Transverse colon (tissue), 4 donors: ENCODE measurements at places on chromosomes 3 and 15. TPM values are rescaled to one million over a fixed set of nuclear protein-coding genes. Genes with fewer than 3 reads are reported as not detected.

GRCh38 chr3:165339753-165340152, 143.6 kb upstream of the SLITRK3 start:
- H3K36me3 ChIP-seq: no peaks in the 10 kb centered on the region
- H3K4me3 ChIP-seq: no peak overlapping the region
- DNase-seq: no peak
- no peaks in the 10 kb centered on the region for H3K4me1 ChIP-seq
- H3K27ac ChIP-seq: no peak overlapping the region
- no peaks in the 10 kb centered on the region for H3K27me3 ChIP-seq

GRCh38 chr3:184575701-184576100, 14.1 kb downstream of the EPHB3 start:
- no peaks in the 10 kb centered on the region for H3K36me3 ChIP-seq
- H3K27ac ChIP-seq: no peak overlapping the region
- no peak overlapping the region for H3K4me3 ChIP-seq
- H3K4me1 ChIP-seq: peaks cover 43% of the 10 kb centered on the region

DNA sequence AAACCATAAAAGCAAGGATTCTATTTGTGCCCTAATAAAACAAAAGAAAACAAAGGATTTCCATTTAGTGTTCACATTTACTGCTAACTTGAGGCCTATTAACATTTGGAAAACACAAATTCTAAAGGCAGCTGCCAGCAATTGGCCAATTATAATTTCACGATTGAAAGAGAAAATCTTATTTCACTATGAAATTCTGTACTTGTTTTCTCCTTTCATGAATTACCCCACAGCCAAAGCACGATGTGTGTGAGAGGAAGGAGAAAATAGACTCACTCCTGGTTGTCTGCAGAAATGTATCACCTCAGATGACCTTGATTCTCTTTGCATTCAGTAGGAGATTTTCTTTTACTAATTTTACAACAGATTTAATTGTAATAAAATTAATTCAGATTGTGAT, 242.8 kb upstream of the GBE1 start:
- no peaks in the 10 kb centered on the region for H3K36me3 ChIP-seq
- DNase-seq: no peak
- H3K4me1 ChIP-seq: peaks cover 3% of the 10 kb centered on the region
- H3K27ac ChIP-seq: no peak overlapping the region

GRCh38 chr3:108090049-108090700, 656 bp downstream of the CD47 start:
- no peaks in the 10 kb centered on the region for H3K36me3 ChIP-seq
- DNase-seq: peak; percentile 29
- peak overlapping the region; percentile 99 for H3K4me3 ChIP-seq

DNA sequence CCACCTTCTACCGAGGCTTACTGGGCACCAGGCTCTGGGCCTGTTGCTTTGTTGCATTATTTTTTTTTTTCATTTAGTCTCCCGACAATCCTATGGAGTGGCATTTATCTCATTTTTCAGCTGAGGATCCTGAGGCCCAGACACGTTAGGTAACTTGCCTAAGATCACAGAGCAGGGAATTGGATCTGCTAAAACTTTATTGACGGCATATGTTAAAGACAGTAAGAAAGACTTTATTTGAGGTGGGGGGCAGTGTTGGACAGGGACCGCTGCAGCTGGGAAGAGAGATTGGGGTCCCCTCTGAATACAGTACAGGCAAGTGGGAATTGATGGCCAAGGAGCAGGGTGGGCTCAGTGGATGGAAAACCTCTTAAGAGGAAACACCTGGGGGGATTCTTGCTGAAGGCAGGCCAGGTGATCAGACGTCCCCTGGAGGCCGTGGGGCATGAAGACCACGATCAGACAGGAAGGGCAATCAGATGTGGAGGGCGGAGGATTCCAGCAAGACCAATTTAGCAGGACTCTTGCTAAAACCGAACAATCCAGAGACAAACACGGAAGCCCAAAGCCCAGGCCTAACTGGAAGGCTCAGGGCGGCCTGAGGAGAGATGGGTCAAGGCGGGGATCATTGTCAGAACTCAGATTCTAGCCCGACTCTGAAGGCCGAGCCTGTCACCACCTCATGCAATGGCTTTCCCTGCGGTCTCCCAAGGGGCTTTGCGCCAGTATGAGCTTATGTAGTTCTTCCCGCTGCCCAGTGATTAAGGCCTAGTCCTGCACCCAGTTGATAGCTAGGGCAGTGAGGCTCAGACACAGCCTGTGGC, 53.7 kb downstream of the RGMA start:
- no peaks in the 10 kb centered on the region for H3K27me3 ChIP-seq
- no peak overlapping the region for H3K4me3 ChIP-seq
- H3K27ac ChIP-seq: peak overlapping the region; percentile 3

DNA sequence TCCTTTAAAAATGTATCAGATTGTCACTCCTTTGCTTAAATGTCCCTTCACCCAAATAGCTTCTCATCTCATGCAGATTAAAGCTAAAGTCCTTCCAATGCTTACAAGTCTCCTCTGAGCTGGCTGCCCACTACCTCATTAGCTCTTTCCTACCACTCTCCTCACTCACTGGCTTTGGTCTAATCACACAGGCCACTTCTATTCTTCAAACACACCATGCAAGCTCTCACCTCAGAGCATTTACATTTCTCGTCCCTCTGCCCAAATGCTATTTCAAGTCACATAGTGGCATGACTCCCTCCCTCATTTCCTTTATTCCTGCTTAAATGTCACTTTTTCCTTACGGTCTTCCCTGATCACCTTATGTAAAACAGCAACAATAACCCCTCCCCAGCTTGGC, 110.6 kb upstream of the CMC1 start:
- H3K36me3 ChIP-seq: no peaks in the 10 kb centered on the region
- no peak for DNase-seq

DNA sequence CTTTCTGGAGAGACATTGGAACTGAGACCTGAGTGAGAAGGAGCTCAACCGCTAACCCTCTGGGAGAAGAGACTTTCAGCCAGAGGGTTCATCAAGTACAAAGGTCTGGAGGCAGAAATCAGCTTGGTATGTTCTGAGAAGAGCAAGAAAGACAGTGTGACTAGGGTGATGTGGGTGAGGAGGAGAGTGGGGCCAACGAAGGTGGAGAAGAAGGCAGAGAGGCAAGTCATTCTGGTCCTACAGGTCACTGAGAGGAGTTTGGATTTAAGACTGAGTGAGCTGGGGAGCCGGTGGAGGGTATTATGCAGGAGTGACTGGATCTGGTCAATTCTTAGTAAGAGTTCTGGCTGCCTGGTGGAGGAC, 12.2 kb downstream of the XIRP1 start:
- H3K36me3 ChIP-seq: no peaks in the 10 kb centered on the region
- peak overlapping the region; percentile 81 for H3K27ac ChIP-seq
- H3K4me1 ChIP-seq: peaks cover 43% of the 10 kb centered on the region
- DNase-seq: no peak
- no peak overlapping the region for H3K4me3 ChIP-seq

DNA sequence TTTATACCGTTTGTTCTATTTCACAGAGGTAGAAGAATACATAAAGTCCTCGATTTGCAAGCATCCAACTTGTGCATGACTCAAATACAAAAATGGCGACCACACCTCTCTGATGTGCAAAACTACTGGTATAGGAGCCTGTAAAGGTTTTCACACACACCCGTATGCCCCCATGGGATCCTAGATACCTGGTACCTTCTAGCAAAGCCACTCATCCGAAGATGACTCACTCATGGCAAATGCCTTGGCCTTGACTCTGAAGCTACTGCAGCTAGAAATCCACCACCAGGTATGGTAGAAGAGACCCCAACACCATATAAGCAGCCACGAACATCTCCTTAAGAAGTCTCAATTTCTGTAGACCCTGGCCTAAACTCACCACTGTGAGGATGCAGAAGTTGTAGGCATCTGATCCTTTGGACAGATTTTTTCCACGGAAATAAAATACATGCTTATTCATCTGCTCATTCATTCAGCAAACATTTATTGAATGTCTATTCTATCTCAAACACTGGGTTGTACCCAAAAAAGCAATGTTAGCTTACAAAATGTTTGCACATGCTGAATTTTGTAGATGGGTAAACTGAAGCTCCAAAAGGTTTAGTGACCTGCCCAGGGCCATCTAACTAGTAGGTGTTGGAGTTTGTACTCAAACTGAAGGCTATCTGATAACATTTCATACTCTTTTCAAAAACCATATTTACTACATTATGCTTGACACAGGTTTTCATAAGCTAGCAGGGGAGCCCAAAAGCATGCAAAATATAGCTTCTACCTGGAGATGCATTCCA, 158.8 kb downstream of the RORA start:
- no peak overlapping the region for H3K4me3 ChIP-seq
- DNase-seq: no peak
- H3K4me1 ChIP-seq: no peaks in the 10 kb centered on the region
- no peak overlapping the region for H3K27ac ChIP-seq
- no peaks in the 10 kb centered on the region for H3K27me3 ChIP-seq
- no peaks in the 10 kb centered on the region for H3K36me3 ChIP-seq

- no peaks in the 10 kb centered on the region for H3K4me1 ChIP-seq
- DNase-seq: no peak
- no peak overlapping the region for H3K4me3 ChIP-seq
Observed at GRCh38 chr3:4052706-4053105, 250.5 kb upstream of the SETMAR start.

GRCh38 chr3:5531039-5531438, 343.5 kb downstream of the EDEM1 start:
- H3K27ac ChIP-seq: no peak overlapping the region
- H3K4me3 ChIP-seq: no peak overlapping the region
- H3K27me3 ChIP-seq: no peaks in the 10 kb centered on the region
- no peaks in the 10 kb centered on the region for H3K4me1 ChIP-seq
- no peak for DNase-seq
- H3K36me3 ChIP-seq: no peaks in the 10 kb centered on the region

DNA sequence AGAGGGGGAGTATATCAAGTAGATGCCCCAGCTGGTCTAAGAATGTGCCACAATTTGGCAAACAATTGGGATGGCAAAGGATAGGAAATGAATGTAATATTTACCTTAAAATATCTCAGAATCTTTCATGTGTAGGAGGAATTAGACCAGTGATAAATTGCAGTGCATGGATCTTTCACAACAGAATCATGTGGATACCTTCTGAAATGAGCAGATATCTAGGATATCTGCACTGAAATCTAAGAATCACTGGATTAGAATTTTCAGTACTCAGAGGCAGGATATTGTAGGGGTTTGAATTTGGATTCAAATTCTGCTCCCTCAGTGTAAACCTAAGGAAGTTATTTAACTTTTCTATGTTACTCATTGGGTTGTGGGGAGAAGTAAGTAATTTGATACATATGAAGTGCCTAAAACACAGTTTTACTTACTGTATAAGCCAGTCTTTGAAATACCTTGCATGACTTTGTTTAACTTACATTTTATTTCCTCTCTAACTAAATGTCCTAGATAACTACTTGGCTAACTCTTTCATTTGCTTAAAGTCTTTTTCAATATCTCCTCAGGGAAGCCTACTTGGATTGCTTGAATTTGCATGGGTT, 8.8 kb downstream of the IL1RAP start:
- no peak overlapping the region for H3K27ac ChIP-seq
- H3K4me3 ChIP-seq: no peak overlapping the region
- no peak for DNase-seq

DNA sequence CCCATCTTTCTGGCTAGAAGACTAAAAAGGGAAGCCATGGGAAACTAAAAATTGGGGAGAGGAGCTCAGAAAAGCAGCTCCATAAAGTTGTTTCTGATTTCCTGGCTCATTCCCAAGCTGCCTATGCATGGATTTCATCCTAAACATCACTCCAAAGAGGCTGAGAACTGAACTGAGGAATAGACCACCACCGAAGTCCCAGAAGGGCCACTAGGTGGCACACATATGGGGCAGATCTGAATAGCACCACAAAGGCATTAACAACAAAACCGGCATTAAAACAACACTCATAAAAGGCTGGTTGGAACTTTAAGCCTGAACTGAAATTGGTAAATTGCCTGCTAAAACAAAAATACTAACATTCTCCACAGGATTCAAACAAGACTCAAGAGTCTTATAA, 106.3 kb downstream of the PLD1 start:
- H3K4me1 ChIP-seq: no peaks in the 10 kb centered on the region
- H3K27me3 ChIP-seq: no peaks in the 10 kb centered on the region
- no peak overlapping the region for H3K4me3 ChIP-seq
- DNase-seq: peak; percentile 30
- no peaks in the 10 kb centered on the region for H3K36me3 ChIP-seq

- H3K27ac ChIP-seq: no peak overlapping the region
- no peaks in the 10 kb centered on the region for H3K27me3 ChIP-seq
- H3K36me3 ChIP-seq: no peaks in the 10 kb centered on the region
- DNase-seq: no peak
- H3K4me1 ChIP-seq: no peaks in the 10 kb centered on the region
Observed at GRCh38 chr3:121626495-121626894, 33.3 kb downstream of the FBXO40 start.

GRCh38 chr3:70358978-70359580, 46.6 kb upstream of the MDFIC2 start:
- H3K36me3 ChIP-seq: no peaks in the 10 kb centered on the region
- H3K4me1 ChIP-seq: no peaks in the 10 kb centered on the region
- no peak overlapping the region for H3K27ac ChIP-seq
- no peaks in the 10 kb centered on the region for H3K27me3 ChIP-seq
- DNase-seq: no peak

- no peak for DNase-seq
- no peaks in the 10 kb centered on the region for H3K36me3 ChIP-seq
- peaks cover 10% of the 10 kb centered on the region for H3K4me1 ChIP-seq
- no peak overlapping the region for H3K4me3 ChIP-seq
Observed at GRCh38 chr3:123686251-123686650, 101.4 kb upstream of the HACD2 start.

- H3K4me1 ChIP-seq: no peaks in the 10 kb centered on the region
- H3K36me3 ChIP-seq: no peaks in the 10 kb centered on the region
- H3K27ac ChIP-seq: no peak overlapping the region
- H3K4me3 ChIP-seq: no peak overlapping the region
- no peaks in the 10 kb centered on the region for H3K27me3 ChIP-seq
Observed at GRCh38 chr3:147661916-147662315, 252.8 kb downstream of the ZIC1 start.

DNA sequence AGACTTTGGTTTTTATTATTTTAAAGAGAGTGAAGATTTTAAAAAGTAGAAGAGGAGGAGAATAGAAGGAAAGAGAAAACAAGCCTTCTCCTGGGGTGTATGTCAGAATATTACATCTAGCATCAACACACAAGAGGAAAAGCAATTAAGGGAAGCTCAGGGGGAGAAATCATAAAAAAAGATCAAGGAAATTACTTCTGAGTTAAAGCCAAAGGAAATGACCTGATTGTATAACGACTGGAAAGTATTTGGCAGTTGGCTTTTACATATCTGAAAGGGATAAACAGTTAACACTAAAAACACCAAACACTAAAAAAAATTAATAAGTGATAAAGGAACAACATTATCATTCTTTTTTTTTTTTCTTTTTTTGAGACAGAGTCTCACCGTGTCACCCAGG, 58.4 kb downstream of the CPNE4 start:
- DNase-seq: no peak
- H3K4me1 ChIP-seq: no peaks in the 10 kb centered on the region
- no peaks in the 10 kb centered on the region for H3K36me3 ChIP-seq
- H3K27ac ChIP-seq: no peak overlapping the region

The XCR1 gene
- 0.14 TPM for total RNA-seq

The C2CD4B gene
- 2.7 TPM for total RNA-seq

The SMCO1 gene
- not detected for total RNA-seq

The SLC51B gene
- total RNA-seq: 148 TPM

The CHRM5 gene
- not detected for total RNA-seq

The IGSF10 gene
- 0.37 TPM for total RNA-seq

The TM4SF4 gene
- total RNA-seq: 3.1 TPM

The SAMMSON gene
- not detected for total RNA-seq

The ANKUB1 gene
- total RNA-seq: not detected

The HCLS1 gene
- 50.3 TPM for total RNA-seq

The THRB gene
- total RNA-seq: 37.5 TPM

The MYO1E gene
- 388 TPM for total RNA-seq

The GHSR gene
- not detected for total RNA-seq
